Activated CD4-positive, alpha-beta T cell treated with anti-CD3 and anti-CD28 coated beads, Interleukin-2, amount 10 ng/mL, durations not matched to agents 24 days and 14 days (primary cell): ENCODE measurements at places on chromosomes 16 and 17. TPM values are rescaled to one million over a fixed set of nuclear protein-coding genes. Genes with fewer than 3 reads are reported as not detected.

DNA sequence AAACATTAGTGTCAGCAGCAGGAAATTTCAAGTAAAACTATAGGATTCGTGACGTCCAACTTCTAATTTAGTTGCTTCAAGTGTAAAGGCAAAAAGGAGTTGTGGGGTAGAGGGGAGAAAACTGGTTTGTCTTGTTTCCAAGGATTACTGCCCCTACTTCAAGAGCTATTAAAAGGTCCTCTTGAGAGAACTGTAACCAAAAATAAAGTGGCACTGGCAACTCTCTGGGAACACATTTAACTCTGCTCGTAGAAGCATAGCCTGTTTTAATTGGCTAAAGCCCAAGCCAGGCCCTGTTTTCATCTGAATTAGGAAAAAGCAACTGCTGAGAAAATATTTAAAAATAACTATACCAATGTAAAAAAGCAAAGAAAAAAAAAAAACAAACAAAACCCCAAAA, 51.8 kb upstream of the AKAP1 start:
- no peaks in the 10 kb centered on the region for H3K36me3 ChIP-seq
- no peak overlapping the region for H3K27ac ChIP-seq
- H3K4me3 ChIP-seq = no peak overlapping the region
- DNase-seq = no peak
- no peaks in the 10 kb centered on the region for H3K4me1 ChIP-seq

DNA sequence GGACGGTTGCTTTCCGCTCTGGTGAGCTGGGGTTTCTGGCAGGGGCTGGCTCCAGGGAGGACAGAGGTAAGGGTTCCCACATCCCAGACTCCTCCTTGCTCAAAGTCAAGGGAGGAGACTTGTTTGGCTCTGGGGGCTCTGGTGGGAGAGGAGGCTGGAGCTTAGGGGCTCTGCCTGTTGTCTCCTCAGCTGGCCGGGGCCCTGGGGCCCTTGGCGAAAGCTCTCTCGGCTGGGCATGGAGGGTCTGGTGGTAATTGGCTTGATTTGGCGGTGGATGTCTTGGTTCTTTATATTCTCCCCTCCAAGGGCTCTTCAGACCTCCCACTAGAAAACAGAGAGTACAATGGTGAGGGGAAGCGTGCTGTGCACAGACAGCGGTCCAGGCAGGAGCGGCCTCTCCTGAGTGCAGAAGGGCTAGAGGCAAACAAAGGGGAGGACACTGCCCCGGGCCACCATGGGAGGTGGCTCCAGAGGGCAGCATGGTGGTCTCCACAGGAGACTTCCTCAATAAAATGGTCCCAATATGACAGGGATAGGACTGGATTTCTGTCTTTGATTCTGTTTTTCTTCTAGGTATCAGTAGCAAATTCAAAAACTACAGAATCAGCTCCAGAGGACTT, 5.7 kb upstream of the SPATA32 start:
- H3K4me1 ChIP-seq = peaks cover 26% of the 10 kb centered on the region
- DNase-seq = no peak
- H3K4me3 ChIP-seq = no peak overlapping the region
- no peaks in the 10 kb centered on the region for H3K27me3 ChIP-seq

- peaks cover 70% of the 10 kb centered on the region for H3K27me3 ChIP-seq
- H3K27ac ChIP-seq = no peak overlapping the region
- H3K36me3 ChIP-seq = no peaks in the 10 kb centered on the region
- peak; percentile 75 for DNase-seq
Observed at GRCh38 chr17:50560931-50561745, 623 bp downstream of the CACNA1G start.

DNA sequence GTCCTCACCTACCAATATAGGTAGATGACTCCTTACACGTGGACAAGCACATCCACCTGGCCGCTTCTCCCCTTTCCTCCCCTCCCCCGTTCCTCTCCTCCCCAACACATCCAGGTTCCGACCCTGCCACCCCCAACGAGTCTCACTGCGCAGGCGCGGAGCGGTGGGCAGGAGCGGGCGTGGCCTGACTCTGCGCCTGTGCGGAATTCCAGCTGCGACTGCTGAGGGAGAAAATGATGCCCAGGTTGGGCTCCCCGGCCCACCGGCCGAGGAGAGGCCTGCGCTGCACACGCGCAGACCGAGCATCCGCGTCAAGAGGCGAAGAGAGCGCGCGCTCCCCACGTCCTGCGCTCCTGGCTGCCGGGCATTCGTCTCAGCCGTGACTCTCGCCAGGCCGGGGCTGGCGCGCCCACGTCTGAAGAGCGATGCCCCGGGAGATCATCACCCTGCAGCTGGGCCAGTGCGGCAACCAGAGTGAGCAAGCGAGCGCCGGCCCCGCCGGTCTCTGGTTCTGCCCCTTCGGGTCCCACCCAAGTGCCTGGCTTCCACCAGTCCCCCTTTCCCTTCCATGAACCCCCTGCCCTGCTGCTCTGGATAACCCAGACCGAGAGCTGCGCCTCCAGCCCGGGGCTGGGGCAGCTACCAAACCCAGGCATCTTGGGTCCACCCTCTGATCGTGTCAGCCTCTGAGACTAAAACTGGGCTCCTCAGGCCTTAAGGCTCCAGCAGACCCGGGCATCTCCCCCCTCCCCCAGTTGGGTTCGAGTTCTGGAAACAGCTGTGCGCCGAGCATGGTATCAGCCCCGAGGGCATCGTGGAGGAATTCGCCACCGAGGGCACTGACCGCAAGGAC, at the start of gene TUBG2:
Gene TUBG2 (plus strand): TSS at position 206 of the 853 bp plus-strand sequence. CDS start 220 bp downstream, at position 426.
- H3K27me3 ChIP-seq = peaks cover 9% of the 10 kb centered on the region
- DNase-seq = peak; percentile 93
- peaks cover 2% of the 10 kb centered on the region for H3K36me3 ChIP-seq
- peaks cover 24% of the 10 kb centered on the region for H3K4me1 ChIP-seq
- H3K4me3 ChIP-seq = peak within 1 kb of the TSS; percentile 94

DNA sequence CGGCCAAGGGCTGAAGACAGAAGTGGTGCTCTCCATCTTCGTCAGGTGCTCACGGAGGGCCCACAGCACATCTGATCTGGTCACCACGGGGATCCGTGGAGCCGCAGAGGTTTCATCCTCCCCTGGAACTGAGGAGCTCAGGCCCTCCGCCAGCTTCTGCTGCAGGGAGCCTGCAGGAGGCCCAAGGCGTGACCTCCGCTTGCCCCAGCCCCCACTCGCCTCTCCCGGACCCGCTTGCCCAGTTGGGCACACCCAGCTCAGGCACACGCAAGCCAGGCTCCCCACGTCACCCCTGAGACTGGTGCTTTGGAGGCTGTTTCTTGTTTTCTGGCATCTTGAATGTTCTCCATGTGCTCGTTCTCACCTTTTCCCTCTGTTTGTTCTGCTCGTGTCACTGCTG, 39.4 kb upstream of the CHMP6 start:
- no peaks in the 10 kb centered on the region for H3K4me1 ChIP-seq
- no peak overlapping the region for H3K27ac ChIP-seq
- no peak overlapping the region for H3K4me3 ChIP-seq
- H3K27me3 ChIP-seq = no peaks in the 10 kb centered on the region
- no peak for DNase-seq

DNA sequence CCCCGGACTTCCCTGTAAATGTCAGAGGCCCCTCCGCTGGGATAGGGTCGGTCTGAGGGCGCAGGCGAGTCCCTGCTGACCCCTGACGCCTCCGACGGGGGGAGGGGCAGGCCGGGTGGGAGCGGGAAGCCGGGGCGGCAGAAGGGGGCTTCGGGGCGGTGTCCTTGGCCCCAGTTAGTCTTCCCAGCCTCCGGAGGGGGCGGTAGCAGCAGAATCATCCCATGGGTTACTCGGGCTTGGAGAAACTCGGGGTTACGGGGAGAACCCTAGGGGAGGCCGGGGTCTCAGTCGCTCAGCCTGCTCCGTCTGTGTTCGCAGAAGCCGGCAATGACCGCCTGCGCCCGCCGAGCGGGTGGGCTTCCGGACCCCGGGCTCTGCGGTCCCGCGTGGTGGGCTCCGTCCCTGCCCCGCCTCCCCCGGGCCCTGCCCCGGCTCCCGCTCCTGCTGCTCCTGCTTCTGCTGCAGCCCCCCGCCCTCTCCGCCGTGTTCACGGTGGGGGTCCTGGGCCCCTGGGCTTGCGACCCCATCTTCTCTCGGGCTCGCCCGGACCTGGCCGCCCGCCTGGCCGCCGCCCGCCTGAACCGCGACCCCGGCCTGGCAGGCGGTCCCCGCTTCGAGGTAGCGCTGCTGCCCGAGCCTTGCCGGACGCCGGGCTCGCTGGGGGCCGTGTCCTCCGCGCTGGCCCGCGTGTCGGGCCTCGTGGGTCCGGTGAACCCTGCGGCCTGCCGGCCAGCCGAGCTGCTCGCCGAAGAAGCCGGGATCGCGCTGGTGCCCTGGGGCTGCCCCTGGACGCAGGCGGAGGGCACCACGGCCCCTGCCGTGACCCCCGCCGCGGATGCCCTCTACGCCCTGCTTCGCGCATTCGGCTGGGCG, 542 bp downstream of the GUCY2D start:
- H3K4me3 ChIP-seq = no peak overlapping the region
- no peaks in the 10 kb centered on the region for H3K36me3 ChIP-seq

DNA sequence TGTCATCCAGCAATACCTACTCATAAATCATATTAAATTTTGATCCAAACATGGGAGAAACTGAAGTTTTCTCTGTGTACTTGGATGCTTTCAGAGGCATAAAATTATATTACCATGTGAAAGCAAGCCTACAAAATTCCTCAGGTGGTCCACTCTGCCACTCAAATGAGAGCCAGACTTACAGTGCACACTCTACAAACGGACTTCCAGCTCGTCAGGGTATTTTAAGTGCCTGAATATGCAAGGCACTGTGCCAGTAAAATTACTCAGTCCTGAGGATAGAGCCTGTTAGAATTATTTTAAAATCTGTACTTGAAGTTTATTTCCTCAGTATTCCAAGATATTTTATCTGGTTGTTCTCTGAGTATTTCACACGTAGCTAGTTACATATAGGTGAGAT, 54.5 kb downstream of the TENT4B start:
- no peak overlapping the region for H3K4me3 ChIP-seq
- peaks cover 12% of the 10 kb centered on the region for H3K36me3 ChIP-seq
- no peaks in the 10 kb centered on the region for H3K27me3 ChIP-seq
- no peak overlapping the region for H3K27ac ChIP-seq
- peaks cover 29% of the 10 kb centered on the region for H3K4me1 ChIP-seq

DNA sequence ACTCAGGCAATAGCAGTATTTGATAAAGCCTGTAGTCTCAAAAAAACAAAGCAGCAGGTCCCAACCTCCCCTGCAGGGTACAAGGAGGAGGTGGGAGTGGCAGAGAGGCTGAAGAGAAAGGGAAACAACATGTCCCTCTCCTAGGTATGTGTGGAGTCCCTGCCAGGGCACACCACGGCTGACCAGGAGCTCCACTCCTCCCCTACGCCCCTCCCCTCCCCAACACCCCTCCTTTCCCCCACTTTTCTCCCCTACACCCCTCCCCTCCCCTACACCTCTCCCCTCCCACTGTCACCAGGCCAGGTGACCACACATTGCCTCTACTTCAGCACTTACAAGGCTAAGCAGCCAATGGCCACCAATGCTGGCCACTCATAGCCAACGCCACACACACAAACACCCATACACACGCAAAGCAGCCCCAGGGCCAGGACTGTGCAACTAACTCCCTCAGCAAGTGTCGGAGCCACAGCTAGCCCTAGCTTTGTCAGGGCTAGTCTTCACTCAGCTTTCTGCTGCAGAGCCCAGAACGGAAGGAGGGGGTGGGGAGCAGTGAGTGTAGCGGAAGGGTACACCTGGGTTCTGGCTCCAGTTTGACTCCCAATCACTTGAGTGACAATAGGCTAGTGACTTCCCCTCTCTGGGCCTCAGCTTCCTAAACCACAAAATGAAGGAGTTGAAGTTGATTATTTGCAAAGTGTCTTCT, 8.2 kb downstream of the CAVIN1 start:
- peaks cover 11% of the 10 kb centered on the region for H3K27me3 ChIP-seq
- DNase-seq = peak; percentile 80
- H3K4me1 ChIP-seq = peaks cover 15% of the 10 kb centered on the region
- peak overlapping the region; percentile 78 for H3K4me3 ChIP-seq
- H3K27ac ChIP-seq = peak overlapping the region; percentile 81

DNA sequence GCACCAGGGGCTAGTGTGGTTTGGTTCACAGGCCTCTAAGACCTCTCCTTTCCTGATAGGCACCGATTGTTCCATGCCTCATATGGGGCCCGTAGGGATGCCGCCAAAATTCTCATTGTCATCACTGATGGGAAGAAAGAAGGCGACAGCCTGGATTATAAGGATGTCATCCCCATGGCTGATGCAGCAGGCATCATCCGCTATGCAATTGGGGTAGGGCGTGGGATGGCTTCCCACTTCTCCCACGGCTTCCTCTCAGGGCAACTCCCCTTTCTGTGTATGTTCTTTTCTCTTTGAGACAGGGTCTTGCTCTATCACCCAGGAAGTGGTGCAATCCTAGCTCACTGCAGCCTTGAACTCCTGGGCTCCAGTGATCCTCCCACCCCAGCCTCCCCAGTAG, 5.3 kb downstream of the ITGAX start:
- H3K4me3 ChIP-seq = no peak overlapping the region
- peaks cover 10% of the 10 kb centered on the region for H3K36me3 ChIP-seq
- H3K27me3 ChIP-seq = no peaks in the 10 kb centered on the region
- H3K27ac ChIP-seq = no peak overlapping the region

DNA sequence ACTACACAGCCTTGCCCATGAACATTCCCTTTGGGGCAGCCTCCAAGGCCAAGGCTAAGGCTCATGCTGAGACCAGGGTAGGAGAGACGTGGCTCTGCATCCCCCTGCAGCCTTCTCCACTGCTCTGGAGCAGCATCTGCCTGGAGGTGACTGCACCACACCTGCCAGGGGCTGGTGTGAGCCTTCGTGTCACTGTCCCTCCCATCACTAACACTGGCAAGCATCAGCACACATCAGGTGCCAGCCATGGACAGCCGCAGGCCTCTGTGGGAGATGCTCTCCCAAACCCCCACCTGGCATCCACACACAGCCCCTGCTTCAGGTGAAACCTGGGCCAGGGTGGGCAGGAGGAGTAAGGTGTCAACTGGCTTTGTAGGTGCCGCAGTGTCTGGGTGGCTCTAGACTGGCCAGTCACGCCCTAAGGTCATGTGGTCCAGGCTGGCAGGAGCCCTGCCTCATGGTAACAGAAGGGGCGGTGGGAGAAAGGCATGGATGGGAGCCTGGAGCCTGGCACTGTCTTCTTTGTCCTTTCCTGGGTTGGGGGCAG, 18.1 kb upstream of the MTSS2 start:
- H3K4me3 ChIP-seq = no peak overlapping the region
- H3K36me3 ChIP-seq = no peaks in the 10 kb centered on the region
- H3K27ac ChIP-seq = no peak overlapping the region
- no peak for DNase-seq

GRCh38 chr16:3062553-3062952, 2.9 kb upstream of the IL32 start:
- H3K4me3 ChIP-seq = no peak overlapping the region
- DNase-seq = no peak
- H3K4me1 ChIP-seq = peaks cover 42% of the 10 kb centered on the region
- H3K27ac ChIP-seq = no peak overlapping the region

The ZNF597 gene
- total RNA-seq = 1.9 and 2.1 TPM in 2 replicates

The DPEP3 gene
- not detected in 2 replicates for total RNA-seq
